ENCODE measurements at places on chromosomes 13 and 19. TPM values are rescaled to one million over a fixed set of nuclear protein-coding genes. Genes with fewer than 3 reads are reported as not detected.

DNA sequence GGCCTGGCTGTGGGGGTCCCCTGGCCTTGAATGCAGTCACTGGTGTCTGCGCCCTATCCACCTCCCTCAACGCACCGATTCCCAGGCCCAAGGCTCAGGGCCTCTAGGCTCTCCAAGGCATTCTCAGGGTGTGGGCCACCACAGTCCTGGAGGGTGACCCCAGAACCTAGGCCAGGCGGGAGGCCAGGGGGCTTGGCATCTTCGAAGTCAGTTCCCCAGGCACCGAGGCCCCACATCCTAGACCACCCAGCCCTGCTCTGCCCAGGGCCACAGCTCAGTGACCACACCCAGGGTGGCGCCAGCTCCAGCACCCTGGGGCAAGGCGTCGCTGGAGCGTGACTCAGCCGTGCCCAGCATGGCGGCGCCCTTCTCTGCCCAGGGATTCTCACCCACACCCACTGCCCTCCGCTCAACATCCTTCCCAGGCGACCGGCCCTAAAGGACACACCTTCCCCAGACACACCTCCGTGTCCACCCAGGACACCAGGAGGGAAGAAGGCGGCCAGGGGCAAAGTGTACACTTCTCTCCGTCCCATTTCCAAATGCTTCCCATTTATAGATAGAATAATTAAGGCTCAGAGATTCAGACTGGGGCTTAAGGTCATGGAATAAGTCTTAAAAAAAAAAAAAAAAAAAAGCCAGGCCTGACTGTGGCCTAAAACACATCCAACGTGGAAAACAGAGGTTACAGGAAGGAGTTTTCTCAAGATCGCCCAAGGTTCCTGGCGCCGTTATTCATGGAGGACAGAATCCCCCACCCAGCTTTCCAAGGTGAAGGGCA, 36.4 kb upstream of the NANOS3 start:
- H3K36me3 ChIP-seq: peaks cover 3% of the 10 kb centered on the region
- peak overlapping the region; percentile 84 for H3K4me3 ChIP-seq

GRCh38 chr19:18428173-18428786, 9.1 kb downstream of the SSBP4 start:
- H3K4me1 ChIP-seq: peaks cover 32% of the 10 kb centered on the region
- no peaks in the 10 kb centered on the region for H3K27me3 ChIP-seq
- peaks cover 5% of the 10 kb centered on the region for H3K36me3 ChIP-seq
- H3K27ac ChIP-seq: no peak overlapping the region
- H3K4me3 ChIP-seq: no peak overlapping the region

DNA sequence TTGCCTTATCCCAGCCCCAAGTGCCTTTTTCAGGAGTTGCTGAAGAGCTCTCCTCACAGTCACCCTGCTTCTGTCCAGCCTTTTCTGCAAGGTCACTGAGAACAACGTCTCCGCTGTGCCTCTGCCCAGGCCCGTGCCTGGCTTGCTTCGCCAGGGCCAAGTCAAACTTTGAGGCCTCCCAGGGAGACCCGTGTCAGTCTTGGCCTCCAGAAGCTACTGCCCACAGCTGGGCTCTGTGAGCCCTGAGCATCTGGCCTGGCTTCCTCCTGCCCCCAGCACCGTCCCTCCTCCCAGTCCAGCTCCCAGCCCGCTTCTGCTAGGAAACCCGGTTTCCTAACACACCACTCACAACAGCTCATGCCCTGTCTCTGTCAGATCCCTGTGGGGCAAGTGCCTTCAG, 165.9 kb downstream of the TEX29 start:
- no peaks in the 10 kb centered on the region for H3K36me3 ChIP-seq
- H3K4me1 ChIP-seq: no peaks in the 10 kb centered on the region
- H3K4me3 ChIP-seq: no peak overlapping the region
- DNase-seq: no peak
- H3K27ac ChIP-seq: no peak overlapping the region

- no peaks in the 10 kb centered on the region for H3K36me3 ChIP-seq
- no peaks in the 10 kb centered on the region for H3K27me3 ChIP-seq
- H3K4me3 ChIP-seq: no peak overlapping the region
- DNase-seq: no peak
- no peak overlapping the region for H3K27ac ChIP-seq
- no peaks in the 10 kb centered on the region for H3K4me1 ChIP-seq
These were observed 11.7 kb downstream of the PLIN4 start for GRCh38 chr19:4506449-4507149.

GRCh38 chr13:109789262-109789661, 2.9 kb upstream of the IRS2 start:
- no peak overlapping the region for H3K4me3 ChIP-seq
- no peaks in the 10 kb centered on the region for H3K27me3 ChIP-seq
- H3K27ac ChIP-seq: no peak overlapping the region
- DNase-seq: no peak
- no peaks in the 10 kb centered on the region for H3K36me3 ChIP-seq

- H3K27ac ChIP-seq: no peak overlapping the region
- no peak for DNase-seq
- H3K4me1 ChIP-seq: no peaks in the 10 kb centered on the region
- H3K4me3 ChIP-seq: no peak overlapping the region
- H3K27me3 ChIP-seq: no peaks in the 10 kb centered on the region
- peaks cover 3% of the 10 kb centered on the region for H3K36me3 ChIP-seq
These were observed 8.9 kb downstream of the PODNL1 start for GRCh38 chr19:13929340-13929739.

- DNase-seq: no peak
- no peak overlapping the region for H3K27ac ChIP-seq
- no peaks in the 10 kb centered on the region for H3K27me3 ChIP-seq
- no peak overlapping the region for H3K4me3 ChIP-seq
- no peaks in the 10 kb centered on the region for H3K4me1 ChIP-seq
These were observed 202.4 kb upstream of the EDNRB start for GRCh38 chr13:78121001-78121400.

GRCh38 chr19:55678121-55678671, 3.2 kb downstream of the EPN1 start:
- H3K27ac ChIP-seq: no peak overlapping the region
- no peaks in the 10 kb centered on the region for H3K27me3 ChIP-seq
- peaks cover 30% of the 10 kb centered on the region for H3K36me3 ChIP-seq

GRCh38 chr19:49983645-49984229, 22.8 kb upstream of the SIGLEC11 start:
- no peaks in the 10 kb centered on the region for H3K4me1 ChIP-seq
- DNase-seq: peak; percentile 26
- no peaks in the 10 kb centered on the region for H3K36me3 ChIP-seq

GRCh38 chr19:31944326-31944725, 401.1 kb upstream of the ZNF507 start:
- H3K36me3 ChIP-seq: no peaks in the 10 kb centered on the region
- DNase-seq: no peak
- H3K4me1 ChIP-seq: no peaks in the 10 kb centered on the region
- no peak overlapping the region for H3K4me3 ChIP-seq
- H3K27me3 ChIP-seq: no peaks in the 10 kb centered on the region

DNA sequence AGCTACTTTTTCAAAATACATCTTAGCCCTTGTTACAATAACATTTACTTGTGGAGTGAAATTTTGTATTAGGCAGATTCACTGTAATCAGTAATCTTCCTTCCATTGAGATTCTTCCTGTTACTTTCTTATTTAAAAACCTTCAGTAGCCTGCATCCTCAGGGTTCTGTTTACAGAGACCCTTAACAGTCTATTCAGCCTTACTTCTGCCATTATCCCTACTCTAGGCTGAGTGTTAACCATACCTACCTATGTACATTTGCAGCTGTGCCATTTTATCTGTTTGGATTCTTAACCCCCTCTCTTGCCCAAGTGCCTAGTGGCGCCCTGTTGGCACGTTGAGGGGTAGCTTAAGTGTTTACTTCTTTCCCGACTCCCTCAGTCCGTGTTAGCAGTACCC, 71.9 kb downstream of the LRCH1 start:
- DNase-seq: no peak
- H3K27me3 ChIP-seq: no peaks in the 10 kb centered on the region
- no peak overlapping the region for H3K4me3 ChIP-seq
- H3K36me3 ChIP-seq: no peaks in the 10 kb centered on the region

GRCh38 chr13:30406779-30407416, 15.4 kb upstream of the UBE2L5 start:
- no peaks in the 10 kb centered on the region for H3K36me3 ChIP-seq
- DNase-seq: no peak
- peaks cover 17% of the 10 kb centered on the region for H3K4me1 ChIP-seq
- H3K27me3 ChIP-seq: no peaks in the 10 kb centered on the region
- H3K4me3 ChIP-seq: no peak overlapping the region

GRCh38 chr19:17424743-17425365, 5.0 kb downstream of the MVB12A start:
- peaks cover 15% of the 10 kb centered on the region for H3K4me1 ChIP-seq
- peak overlapping the region; percentile 18 for H3K27ac ChIP-seq
- H3K27me3 ChIP-seq: no peaks in the 10 kb centered on the region
- no peaks in the 10 kb centered on the region for H3K36me3 ChIP-seq

- H3K27ac ChIP-seq: no peak overlapping the region
- H3K27me3 ChIP-seq: no peaks in the 10 kb centered on the region
- H3K4me3 ChIP-seq: no peak overlapping the region
- peaks cover 23% of the 10 kb centered on the region for H3K4me1 ChIP-seq
- peaks cover 8% of the 10 kb centered on the region for H3K36me3 ChIP-seq
- DNase-seq: no peak
These were observed 16.1 kb upstream of the TPT1 start for GRCh38 chr13:45356966-45357672.

DNA sequence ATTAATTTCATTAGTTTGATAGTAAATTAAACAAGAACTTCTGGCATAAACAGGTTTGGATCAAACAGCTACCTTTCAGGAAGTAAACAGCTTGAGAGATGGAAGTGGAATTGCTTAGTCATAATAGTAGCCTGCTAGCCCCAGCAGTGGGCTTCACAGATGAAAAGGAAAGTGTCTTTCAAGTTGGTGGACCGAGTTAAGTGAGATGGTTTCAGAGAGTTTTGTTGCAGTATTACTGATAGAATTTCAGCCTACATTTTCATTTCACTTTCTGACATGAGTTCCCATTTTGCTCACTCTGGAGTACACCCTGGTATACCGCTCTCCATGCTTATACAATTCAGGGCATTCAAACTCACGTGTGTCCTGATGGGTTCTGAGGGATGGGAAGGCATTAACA, 2.0 kb upstream of the PTOV1 start:
- H3K27me3 ChIP-seq: no peaks in the 10 kb centered on the region
- peak overlapping the region; percentile 19 for H3K4me3 ChIP-seq
- peak overlapping the region; percentile 91 for H3K27ac ChIP-seq

GRCh38 chr13:52599848-52600603, 42.2 kb upstream of the HNRNPA1L2 start:
- H3K4me1 ChIP-seq: no peaks in the 10 kb centered on the region
- no peak overlapping the region for H3K27ac ChIP-seq
- H3K27me3 ChIP-seq: no peaks in the 10 kb centered on the region
- no peak overlapping the region for H3K4me3 ChIP-seq
- no peaks in the 10 kb centered on the region for H3K36me3 ChIP-seq

GRCh38 chr19:42628411-42629140, 33.9 kb upstream of the CEACAM8 start:
- peaks cover 12% of the 10 kb centered on the region for H3K4me1 ChIP-seq
- DNase-seq: no peak
- H3K27ac ChIP-seq: no peak overlapping the region
- H3K36me3 ChIP-seq: no peaks in the 10 kb centered on the region
- no peak overlapping the region for H3K4me3 ChIP-seq

DNA sequence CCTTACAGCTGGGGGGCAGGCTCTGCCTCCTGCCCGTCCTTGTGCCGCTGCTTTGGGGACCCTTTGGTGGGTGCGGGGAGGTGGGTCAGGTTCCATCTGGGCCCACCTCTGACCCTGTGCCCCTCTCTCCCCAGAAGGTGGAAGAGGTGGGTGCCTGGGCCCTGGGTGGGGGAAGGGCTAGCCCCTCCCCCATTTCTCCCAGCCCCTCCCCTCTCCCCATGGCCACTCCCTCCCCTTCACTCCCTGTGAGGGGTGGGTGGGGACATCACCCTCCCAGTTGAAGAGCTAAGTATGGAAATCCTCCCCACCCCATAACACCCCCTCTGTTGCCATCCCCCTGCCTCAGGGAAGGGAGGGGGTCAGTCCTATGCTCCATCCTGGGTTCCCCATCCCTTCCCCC, 14.2 kb downstream of the ARHGEF1 start:
- H3K36me3 ChIP-seq: peaks cover 32% of the 10 kb centered on the region
- H3K4me1 ChIP-seq: no peaks in the 10 kb centered on the region
- H3K27ac ChIP-seq: no peak overlapping the region
- no peaks in the 10 kb centered on the region for H3K27me3 ChIP-seq

GRCh38 chr19:29596080-29596727, 9.9 kb upstream of the POP4 start:
- no peak overlapping the region for H3K27ac ChIP-seq
- H3K27me3 ChIP-seq: peaks cover 36% of the 10 kb centered on the region
- H3K4me1 ChIP-seq: no peaks in the 10 kb centered on the region

DNA sequence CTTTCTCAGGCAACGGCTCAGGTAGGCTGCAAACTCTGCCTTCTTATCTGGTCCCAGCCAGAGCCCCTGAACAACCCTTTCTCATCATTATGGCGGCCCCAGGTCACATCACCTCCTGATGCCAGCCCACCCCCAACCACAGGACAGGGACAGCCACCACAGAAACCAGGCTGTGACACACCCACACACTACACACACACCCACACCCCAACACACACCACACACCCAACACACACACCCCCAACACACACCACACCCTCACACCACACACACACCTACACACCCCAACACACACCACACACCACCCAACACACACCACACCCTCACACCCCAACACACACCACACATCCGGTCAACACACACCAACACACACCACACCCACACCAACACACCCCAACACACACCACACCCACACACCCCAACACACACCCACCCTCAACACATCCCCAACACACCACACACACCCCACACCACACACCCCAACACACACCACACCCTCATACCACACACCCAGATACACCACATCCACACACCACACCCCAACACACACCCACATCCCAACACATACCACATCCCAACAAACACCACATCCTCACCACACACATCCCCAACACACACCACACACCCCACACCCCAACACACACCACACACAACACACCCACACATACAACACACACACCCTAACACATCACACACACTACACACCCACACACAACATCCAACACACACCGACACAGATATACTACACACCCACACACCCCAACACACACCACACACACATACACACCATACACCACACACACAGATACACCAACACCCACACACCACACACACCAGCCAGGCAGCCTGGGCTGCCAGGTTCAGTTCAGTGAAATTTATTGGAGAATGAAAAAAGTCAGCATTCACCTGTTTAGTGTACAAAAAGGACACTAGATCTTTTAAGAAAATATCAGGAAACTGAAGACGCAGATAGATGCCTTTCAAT, 4.2 kb upstream of the ISYNA1 start:
- H3K4me3 ChIP-seq: no peak overlapping the region
- peak overlapping the region; percentile 13 for H3K27ac ChIP-seq
- peaks cover 27% of the 10 kb centered on the region for H3K4me1 ChIP-seq
- DNase-seq: no peak

- no peak for DNase-seq
- no peak overlapping the region for H3K4me3 ChIP-seq
- peaks cover 4% of the 10 kb centered on the region for H3K4me1 ChIP-seq
These were observed 4.2 kb upstream of the F10 start for GRCh38 chr13:113118261-113119021.

- no peak overlapping the region for H3K4me3 ChIP-seq
- no peaks in the 10 kb centered on the region for H3K27me3 ChIP-seq
- H3K36me3 ChIP-seq: peaks cover 43% of the 10 kb centered on the region
- H3K27ac ChIP-seq: no peak overlapping the region
- no peaks in the 10 kb centered on the region for H3K4me1 ChIP-seq
- DNase-seq: no peak
These were observed 27.1 kb downstream of the ELAVL1 start for GRCh38 chr19:7978179-7978825.

The KLK3 gene
- not detected for total RNA-seq

The MYPOP gene
- 10.8 TPM for total RNA-seq

The ZNF726 gene
- not detected for total RNA-seq

The CLEC4M gene
- total RNA-seq: not detected

The ZNF93 gene
- total RNA-seq: not detected

The WDR88 gene
- total RNA-seq: not detected

The BRSK1 gene
- total RNA-seq: 33.3 TPM

The CD79A gene
- total RNA-seq: 0.69 TPM

The PRSS57 gene
- not detected for total RNA-seq

Data from HCT116 (cell line).